ENCODE measurements at places on chromosomes 6 and 20.
A peak's percentile ranks its signal among the peaks of the same experiment; 100 is the strongest.

DNA sequence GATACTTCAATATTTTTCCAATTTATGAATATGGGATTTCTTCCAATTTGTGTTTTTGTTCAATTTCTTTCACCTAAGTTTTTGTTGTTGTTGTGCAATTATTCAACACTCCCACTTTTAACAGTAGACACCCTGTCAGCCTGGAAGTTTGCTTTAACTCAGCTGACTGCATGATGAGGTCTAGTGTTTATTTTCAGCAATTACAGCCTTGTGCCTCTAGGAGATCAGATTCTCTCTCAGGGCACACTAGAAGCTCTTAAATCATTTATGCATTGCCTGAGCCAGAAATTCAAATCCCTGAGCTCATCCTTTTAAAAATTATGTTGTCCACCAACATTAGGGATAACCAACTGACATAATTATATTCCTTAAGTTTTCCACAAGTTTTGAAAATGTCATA, 85.7 kb downstream of the MRAP2 start:
- DNase-seq = no peak

- no peak for DNase-seq
Measured at GRCh38 chr20:5731753-5732366, 18.3 kb upstream of the SHLD1 start.

DNA sequence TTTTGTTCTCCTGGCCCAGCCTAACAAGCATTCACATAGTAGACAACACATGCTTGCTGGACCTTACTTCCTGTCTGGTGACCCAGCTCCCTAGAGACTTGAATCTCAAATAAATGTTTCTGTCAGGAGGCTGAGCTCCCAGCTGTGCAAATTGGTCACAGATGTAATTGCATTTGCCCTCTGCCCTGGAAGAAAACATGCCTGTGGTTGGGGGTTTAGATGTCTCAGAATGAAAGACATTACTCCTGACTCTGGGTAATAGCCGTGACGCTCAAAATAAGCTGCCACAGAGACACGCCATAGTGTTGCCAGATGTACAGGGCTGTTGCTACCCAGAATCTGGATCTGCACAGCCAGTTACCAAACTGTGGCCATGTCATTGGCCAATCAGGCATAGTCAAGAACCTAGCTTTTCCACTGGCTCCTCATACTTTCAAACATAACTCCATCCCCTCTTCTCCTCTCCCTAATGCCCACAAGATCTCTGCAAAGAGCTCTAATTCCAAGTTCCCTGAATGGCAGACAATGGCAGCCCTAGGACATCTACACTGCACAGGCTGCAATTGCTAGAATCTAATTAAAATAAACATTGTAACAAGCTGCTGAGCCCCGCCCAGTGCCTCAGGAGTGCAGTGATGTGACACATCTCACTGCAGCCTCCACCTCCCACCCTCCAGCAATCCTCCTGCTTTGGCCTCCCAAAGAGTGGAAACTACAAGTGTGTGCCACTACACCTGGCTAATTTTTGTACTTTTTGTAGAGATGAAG, 32.8 kb upstream of the GMPR start:
- no peak for DNase-seq

DNA sequence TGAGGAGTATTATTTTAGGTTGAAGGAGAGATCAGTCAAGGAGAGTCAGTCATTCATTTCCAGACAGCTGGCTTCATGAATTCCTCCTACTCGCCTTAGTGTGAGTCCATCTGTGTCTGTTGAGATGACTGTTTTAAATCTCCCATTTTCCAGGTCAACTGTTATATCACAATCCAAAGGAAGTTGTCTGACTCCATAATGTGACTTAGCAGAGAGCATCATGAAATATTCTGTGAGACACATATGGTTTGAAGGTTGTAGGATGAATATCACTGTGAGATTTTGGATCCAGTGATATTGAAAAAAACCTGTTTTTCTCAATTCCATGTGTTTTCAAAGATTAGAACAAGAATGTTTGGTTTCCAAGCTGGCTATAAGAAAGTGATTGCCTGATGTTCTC, 530.2 kb upstream of the MAN1A1 start:
- DNase-seq = no peak

DNA sequence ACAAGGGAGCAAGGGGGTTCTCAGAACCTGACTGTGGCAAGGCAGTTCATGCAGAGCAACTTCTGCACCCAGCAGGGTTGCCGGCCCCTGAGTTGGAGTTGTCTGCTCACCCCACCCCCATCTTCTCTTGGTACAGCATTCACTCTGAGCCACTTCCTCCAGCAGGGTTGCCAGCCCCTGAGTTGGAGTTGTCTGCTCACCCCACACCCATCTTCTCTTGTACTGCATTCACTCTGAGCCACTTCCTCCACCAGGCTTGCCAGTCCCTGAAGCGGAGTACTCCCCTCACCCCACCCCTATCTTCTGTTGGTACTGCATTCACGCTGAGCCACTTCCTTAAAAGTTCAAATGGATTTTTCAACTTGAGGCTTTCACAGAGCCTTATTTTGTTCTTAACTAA, 79.7 kb upstream of the SYNDIG1 start:
- peak; percentile 43 for DNase-seq

DNA sequence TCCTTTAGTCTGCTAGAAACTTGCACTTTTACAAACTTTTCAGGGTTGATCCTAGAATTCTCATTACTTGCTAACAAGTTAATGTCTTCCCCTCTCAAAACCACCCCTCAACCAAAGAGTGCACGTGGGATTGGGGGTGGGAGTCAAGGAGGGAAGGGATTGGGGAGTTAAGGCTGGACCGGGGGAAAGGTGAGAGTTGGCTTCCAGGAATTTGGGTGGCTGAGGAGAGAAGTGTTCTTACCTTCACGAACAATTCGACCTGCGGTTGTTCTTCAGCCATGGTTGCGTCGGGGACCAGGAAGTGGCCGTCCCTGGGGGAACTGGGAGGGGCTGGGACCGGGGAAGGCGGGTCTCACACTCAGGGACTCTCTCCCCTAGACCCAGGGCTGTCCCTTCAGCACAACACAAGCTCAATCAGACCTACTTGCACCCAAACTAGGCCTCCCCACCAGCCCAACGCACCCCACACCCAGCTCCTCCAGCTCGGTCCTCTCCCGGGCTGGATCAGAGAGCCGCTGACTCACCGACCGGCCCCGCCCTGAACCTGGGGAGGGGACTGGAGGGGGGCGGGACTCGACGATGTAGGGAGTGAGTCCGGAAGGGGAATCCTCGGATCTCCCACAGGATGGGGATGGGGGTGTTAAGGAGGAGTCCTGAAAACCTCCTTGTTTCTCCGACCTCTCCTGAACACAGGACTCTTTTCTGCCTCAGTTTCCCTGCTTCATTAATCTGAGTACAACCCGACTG, at the start of gene CLIC1:
Gene CLIC1, minus strand, starts transcription at position 510 of the 747 bp plus-strand sequence. Its CDS starts 230 bp downstream, at position 280.
- peak; percentile 32 for DNase-seq

GRCh38 chr6:125444006-125444923, 142.5 kb upstream of the HDDC2 start:
- DNase-seq = peak; percentile 19

DNA sequence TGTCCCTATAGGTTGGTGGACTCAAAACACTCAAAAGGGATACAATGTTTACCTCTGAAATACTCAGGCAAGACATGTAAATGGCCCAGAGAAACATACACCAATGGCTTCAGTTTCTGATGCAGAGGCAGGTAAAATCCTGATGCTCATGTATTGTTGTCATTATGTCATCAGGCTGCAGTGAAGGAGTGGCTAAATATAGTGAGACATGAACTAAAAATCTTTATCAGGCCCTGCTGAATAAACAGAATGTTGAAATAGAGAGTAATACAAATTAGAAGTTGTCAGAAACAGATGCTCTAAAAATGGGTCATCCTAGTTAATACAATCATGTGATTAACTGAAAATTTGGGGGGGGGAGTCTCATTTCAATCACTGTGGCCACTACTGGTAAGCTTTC, 20.4 kb downstream of the PTPRK start:
- no peak for DNase-seq

DNA sequence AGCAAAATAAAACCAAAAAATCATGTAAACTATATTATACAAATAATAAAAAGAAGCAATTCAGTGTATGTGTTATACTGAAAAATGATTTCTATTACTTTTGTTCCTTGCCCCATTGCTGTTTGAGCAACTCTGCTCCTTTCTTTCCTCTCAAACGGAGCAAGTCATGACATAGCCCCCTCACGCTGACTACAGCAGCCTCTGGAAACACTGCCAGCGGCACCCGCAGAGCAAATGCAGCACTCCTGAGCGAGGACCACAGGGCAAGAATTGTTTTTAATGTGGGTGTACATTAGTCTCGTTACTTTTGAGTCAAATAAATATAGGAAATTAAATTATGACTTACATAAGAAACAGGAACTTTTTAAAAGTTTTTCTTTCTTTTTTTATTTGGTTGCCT, 350.1 kb upstream of the HSF2 start:
- DNase-seq = no peak

DNA sequence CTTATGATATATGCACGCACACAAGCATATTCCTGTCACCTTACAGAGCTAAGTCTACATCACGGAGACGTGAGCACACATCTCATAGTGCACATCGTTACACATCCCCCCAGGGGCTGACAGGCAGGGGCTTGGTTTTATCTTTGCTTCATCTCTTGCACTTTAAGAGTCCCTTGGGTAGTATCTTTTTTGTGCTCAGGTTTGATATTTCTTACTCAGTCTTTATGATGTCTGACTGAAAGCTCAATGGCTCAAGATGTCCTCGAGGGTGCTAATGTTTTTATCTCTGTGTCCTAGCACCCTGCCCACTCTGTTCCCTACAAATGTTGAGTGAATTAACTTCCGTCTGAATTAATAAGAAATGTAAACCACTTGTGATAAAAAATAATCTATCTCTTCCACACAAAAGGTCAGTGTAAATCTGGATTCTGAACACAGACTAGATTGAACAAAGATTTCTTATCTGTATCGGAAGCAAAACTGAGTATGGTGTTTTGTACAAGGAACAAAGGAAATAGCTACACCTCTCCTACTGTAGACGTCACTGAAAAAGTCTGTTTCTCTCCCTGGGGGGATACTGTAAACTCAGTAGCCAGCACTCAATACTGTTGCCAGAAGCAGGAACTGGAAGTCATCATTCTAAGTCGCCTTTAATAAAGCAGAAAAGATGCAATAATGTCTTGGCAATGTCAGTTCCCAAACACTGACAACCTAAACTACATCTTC, 195.1 kb downstream of the PRKN start:
- no peak for DNase-seq

- DNase-seq = no peak
Measured at GRCh38 chr20:13158369-13158768, 62.7 kb upstream of the ISM1 start.

- no peak for DNase-seq
Measured at GRCh38 chr20:695165-695866, 19.7 kb upstream of the SCRT2 start.

DNA sequence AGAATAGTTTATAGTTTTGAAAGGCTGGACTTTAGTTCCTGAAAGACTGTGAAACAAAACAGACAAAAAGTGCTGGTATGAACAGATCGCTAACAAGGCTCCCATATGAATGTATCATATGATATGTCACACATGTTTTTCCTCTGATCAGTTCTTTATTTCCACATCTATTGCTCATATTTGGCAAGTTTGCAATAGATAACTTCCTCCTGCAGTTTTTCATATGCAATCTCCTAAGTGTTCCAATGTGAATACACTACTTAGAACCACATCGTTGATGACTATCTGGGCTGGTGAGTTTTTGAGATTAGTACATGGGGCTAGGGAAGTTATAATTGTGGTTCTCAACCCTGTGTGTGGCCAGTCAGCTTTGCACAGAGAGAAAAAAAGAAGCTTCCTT, 23.1 kb downstream of the CRYBG1 start:
- DNase-seq = no peak

GRCh38 chr20:49990271-49990720, 7.5 kb downstream of the SNAI1 start:
- DNase-seq = peak; percentile 52

DNA sequence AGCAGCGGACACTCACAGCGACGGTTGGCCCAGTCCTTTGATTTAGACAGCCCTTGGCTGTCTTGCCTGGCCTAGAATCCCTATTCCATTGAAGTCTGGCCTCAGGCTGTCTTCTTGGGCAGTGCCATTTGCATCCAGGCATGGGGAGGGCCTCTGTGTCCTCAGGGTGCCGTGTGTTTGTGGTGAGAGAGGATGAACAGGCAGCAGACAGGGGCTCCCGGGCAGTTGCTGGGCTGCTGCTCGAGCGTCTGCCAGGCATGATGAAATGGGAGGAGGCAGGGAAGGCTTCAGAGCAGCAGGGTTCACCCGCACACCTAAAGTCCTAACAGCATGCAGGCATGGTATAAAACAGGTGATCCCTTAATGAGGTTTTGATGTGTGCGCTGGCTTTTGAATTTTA, 126.9 kb downstream of the SOBP start:
- no peak for DNase-seq

DNA sequence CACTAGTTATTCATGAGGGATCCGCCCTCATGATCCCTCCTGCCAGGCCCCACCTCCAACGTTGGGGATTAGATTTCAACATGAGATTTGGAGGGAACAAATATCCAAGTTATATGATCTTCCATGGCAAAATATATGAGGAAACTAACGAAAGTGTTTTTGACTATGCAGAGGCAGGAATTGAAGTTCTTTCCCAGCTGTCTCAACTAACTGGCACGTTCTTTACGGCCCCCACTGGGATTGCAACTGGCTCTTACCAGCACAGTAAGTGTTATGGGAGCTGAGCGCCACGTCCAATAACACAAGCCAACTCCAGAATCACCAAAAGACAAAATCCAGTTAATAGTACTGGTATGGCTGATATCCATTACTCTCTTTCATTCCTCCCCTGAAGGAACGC, 66.6 kb downstream of the ECT2L start:
- DNase-seq = no peak
